T-helper 2 cell (primary cell): ENCODE measurements at places on chromosomes 7 and 10.

DNA sequence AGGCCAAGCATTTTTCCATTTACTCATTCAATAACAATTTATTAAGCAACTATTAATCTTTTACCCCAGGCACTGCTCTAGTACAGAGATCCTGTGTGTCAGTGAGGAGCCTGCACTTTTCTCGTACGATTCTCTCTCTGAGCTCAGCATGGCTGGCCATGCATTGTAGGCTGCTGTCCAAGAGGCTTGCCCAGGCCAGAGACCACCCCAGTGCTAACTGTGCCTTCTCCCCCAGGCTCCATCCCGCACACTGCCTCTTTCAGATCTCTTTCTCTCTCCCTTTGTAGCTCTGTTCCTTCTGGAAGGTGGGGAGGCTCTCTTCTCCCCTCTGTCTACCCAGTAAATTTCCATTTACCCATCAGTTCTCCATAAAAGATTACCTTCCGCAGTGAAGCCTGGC, 101.0 kb upstream of the IKZF1 start:
- DNase-seq: no peak

GRCh38 chr10:102001435-102002068, 54.4 kb downstream of the ARMH3 start:
- no peak for DNase-seq

GRCh38 chr7:91459539-91459938, 195.3 kb downstream of the FZD1 start:
- DNase-seq: no peak

DNA sequence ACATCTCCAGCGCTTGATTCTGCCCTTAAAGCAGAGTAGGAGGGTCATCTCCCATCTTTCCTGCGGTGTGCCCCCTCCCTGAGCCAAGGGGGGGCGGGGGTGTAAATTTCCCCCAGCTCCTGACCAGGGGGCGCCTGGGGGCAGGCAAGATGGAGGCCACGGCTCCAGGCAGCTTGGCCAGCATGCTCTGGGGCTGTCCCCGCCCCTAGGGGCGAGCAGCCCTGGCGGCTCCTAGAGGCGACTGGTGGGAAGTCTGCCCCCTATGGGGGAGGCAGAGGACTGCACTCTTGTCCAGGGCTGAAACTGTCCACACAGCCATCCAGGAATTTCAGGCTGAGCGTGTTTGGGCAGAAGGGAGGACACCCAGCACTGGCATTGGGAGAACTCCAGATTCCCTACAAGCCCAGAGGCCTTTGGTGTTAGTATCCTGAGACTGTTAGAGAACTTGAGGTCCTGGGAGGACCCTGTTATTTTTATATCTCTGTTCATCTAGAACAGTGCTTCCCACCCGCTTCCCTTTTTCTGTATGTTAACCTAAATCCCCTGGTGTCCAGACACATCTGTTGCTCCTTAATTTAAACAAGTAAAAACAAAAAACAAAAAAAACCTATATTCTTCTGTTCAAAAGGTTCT, 4.6 kb downstream of the STRA8 start:
- no peak for DNase-seq

- DNase-seq: no peak
These were observed 53.0 kb upstream of the ABCB5 start for GRCh38 chr7:20562461-20562860.

GRCh38 chr7:10677211-10677610, 296.5 kb upstream of the PHF14 start:
- DNase-seq: no peak

DNA sequence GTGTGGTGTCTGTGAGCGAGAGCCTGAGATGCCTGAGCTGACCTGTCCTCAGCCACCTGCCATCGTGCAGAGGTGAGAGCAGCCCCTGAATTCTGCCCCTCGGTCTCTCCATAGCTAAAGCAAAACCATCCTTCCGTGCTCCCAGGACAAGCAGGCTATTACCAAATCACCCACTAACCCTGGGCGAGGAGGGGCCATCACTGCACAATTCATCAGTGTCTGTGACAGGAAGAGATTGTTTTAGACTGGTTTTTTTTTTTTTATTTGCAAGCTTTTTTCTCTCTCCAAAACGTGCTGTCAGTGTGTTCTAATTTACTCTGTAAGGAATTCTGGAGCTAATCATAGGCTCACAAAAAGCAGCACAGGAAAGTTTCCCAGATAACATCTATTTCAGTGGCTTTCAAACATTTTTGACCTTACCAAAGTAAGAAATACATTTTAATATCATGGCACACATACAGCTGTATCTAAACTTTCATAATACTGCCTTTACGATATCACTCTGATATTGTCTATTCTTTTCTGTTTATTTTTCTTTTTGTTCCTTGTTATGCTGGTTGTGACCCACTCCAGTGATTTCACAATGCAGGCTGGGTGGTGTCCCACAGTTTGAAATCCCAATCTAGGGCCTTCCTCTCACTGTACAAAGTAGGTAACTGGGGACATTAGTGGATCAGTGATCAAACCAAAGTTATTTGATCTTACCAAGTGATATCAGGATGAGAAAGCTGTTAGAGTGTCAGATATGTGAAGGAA, 62.8 kb downstream of the EGFR start:
- DNase-seq: no peak

- no peak for DNase-seq
These were observed 106.1 kb upstream of the KMT2C start for GRCh38 chr7:152541892-152542291.

DNA sequence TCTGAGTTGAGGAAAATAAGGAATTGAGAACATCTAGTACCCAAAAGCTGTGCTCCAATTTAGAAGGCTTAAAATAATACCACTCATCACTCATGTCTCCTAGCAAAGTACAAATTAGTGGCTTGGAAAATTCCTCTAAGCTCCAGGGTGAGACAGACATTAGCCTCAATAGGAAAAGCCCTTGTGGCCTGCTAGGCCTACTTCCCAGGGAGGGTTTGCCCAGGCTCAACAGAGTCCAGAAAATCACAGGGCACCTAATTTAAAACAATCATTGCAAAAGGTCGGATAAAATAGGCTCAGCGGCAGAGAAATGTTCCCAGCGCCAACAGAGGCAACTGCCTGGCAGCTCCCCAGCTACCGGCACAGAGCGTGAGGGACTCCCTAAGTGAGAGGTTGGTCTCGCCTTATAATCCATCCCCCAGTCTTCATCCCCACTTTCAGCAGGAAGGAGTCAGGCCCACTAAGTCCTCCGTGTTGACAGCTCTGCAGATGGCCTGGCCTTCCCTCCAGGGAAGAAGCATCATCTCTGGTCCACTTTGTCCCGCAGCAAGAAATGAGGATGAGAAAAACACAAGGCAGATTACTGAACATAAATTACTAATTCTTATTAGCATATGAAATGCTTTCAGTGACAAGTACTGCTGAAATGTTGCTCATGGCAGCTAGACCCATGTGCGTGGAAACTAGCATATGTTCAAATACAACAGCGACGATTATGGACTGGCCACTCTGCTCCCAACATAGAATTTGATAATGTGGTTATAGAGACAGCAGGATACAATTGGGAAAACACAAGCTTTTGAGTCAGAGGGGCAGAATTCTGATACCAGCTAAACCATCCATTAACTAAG, 1177.7 kb upstream of the AUTS2 start:
- DNase-seq: no peak

DNA sequence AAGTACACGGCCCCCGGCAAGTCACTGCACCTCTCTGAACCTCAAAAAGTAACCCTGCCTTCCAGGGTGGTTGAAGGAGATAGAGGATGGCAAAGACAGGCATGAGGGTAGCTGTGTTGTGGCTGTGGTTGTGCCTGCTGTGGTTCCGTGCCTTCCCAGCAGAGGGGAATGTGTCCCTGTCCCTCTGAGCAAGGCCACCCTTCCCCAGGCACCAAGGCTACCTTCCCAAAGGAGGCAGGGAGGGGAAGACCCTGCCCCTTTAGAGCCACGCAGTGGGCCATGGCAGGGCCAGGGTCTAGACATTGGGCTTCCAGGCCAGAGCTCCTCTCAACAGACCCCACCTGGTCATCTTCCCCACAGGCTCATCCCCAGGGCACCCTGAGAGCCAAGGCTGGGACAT, 18.8 kb downstream of the CRHR2 start:
- DNase-seq: no peak

DNA sequence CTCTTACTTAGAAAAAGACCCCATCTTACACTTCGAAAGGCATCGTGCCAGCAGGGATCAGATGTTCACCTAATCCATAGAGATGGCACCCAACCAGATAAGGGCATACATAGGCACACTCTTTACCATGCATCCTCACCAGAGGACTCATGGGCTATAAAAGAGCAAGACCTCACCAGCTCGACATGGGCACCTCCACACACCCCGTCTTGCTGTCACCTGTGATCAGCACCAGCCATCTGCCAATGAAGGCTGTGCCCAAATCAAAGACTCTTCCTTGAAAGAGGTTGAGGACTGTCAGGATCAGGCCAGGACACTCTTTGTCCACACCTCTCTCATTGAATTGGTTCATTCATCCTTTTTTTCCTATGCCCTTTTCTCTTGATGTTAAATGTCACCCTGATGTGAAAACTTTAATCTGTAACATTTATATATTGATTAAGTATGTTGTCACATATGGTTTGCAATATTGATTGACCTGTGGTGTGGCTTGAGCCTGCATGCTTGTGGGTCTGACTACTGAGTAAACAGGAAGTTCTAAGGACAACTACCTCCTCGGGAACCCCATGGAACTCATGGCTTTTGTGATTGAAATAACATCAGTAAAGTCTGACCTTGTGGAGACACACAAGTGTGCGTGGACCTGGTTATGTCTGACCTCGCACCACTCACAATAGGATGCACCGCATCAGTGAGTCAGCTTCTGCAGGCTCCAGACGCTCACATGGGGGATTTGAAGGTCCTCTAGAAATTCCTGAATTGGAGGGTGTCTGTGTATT, 75.5 kb downstream of the HTR5A start:
- DNase-seq: no peak

DNA sequence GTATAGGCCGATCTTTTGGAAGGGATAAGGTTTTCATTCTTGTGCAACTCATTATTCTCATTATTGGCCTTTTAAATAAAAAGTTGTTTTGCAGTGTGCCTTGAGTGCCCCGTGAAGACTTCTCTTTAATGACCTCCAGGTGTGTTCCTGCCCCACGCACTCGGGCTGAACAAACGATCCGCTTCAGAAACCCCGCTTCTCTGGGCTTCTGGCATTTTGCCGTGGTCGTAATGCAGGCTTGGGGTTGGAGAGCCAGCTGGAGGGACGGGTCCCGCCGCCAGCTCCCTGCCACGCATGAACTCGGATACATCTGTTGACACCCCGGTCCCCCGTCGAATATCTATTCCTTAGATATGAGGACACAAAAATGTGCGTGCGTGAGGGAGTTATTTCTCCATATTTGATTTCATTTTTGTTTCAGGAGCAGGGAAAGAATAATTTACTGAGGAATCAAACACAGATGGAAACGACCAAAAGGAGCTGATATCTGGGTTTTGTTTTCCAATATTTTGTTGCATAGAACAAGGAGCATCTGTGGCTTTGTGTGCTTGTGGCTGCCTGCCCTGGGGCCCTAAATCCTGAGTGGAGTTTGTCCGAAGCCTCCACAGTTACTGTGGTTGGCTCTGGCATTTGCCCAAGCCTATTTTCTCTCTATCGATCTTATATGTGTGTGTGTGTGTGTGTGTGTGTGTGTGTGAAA, 17.0 kb upstream of the TTYH3 start:
- DNase-seq: no peak

DNA sequence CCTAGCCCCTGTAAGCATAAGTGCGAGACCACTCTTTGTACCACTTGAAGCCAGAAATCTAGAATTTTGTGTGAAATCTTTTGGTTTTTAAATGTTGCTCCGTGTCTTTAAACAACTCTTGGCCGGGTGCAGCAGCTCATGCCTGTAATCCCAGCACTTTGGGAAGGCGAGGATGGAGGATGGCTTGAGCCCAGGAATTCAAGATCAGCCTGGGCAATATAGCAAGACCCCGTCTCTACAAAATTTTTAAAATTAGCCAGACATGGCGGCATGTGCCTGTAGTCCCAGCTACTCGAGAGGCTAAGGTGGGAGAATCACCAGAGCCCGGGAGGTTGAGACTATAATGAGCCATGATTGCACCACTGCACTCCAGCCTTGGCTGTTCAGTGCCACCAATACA, 4.4 kb upstream of the SLF2 start:
- no peak for DNase-seq

DNA sequence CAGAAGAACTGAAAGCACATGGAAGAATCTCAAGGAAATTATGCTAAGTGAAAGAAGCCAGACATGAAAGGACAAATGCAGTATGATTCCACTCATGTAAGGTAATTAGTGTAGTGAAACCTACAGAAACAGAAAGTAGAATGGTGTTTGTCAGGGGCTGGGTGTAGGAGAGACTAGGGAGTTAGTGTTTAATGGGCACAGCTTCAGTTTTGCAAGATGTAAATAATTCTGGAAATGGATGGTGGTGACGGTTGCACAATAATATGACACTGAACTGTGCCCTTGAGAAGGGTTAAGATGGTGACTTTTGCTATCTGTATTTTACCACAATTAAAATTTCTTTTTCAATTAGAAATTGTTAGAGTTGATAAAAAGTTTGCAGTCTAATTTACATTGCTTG, 157.3 kb upstream of the ADCY1 start:
- DNase-seq: no peak

- no peak for DNase-seq
These were observed 13.6 kb downstream of the CFTR start for GRCh38 chr7:117493460-117493859.

- no peak for DNase-seq
These were observed 198.2 kb upstream of the CSTF2T start for GRCh38 chr10:51897560-51897959.

GRCh38 chr7:22793593-22794462, 28.8 kb downstream of the TOMM7 start:
- DNase-seq: no peak

- peak; percentile 26 for DNase-seq
These were observed 30.7 kb upstream of the EPC1 start for GRCh38 chr10:32377458-32378259.

GRCh38 chr7:36852017-36852416, 127.7 kb upstream of the AOAH start:
- no peak for DNase-seq

DNA sequence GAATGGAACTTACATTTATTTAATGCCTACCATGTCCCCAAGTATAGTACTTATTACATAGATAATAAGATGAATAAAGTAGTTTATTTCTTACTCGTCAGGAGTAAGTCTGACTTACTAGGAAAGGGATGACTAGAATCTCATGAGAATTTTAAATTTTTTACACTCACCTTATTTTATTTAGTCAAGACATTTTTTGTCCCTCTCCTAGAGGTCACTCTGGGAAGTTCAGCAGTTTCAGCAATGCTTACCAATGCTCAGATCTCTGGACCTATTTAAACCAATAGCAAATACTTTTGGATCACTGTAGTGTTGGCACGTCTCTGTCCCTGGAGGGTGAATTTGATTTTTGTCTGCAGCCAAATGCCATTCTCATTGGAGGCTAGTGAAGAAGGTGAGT, 10.7 kb upstream of the ACTA2 start:
- DNase-seq: no peak
